Fibroblast of lung (primary cell): ENCODE measurements at places on chromosomes 6 and 20. TPM values are rescaled to one million over a fixed set of nuclear protein-coding genes. Genes with fewer than 3 reads are reported as not detected.

KHDRBS2 gene
- not detected in 2 replicates for total RNA-seq

ANKRD6 gene
- total RNA-seq, result 2.3 and 3.6 TPM in 2 replicates

DNA sequence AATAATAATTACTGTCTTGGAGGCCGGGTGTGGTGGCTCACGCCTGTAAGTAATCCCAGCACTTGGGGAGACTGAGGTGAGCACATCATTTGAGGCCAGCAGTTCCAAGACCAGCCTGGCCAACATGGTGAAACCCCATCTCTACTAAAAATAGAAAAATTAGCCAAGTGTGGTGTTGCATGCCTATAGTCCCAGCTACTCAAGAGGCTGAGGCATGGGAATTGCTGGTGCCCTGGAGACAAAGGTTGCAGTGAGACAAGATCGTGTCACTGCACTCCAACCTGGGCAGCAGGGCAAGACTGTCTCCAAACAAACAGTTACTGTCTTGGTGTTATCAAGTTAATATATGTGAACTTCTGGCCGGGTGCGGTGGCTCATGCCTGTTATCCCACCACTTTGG is 4.9 kb downstream of the RRP36 start:
- DNase-seq, result no peak

GRCh38 chr6:3250231-3250675 is 8.5 kb upstream of the PSMG4 start:
- DNase-seq, result peak; percentile 46

GRCh38 chr6:145813285-145814034 is 1.1 kb downstream of the FBXO30 start:
- peak; percentile 80 for DNase-seq

DNA sequence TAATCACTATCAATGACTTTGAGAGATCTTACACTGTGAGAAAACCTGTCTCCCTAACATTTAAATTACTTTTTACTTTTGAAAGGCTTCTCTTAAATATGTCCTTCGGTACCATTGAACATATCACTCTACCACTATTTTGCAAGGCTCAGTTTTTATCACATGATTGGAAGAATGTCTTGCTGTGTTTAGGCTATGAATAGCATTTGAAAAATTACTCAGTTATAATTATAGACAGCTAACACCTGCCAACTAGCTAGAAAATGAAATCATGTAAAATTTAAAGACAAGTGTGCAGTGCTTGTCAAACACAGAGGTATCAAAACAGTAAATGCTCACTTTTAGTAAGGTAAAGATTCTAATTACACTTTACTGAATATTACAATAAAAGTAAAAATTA is 11.0 kb downstream of the SESN1 start:
- no peak for DNase-seq

GRCh38 chr6:168188369-168189199 is 109.6 kb upstream of the FRMD1 start:
- DNase-seq, result no peak
